Esophagus muscularis mucosa (tissue), 4 donors: ENCODE measurements at places on chromosomes 3 and 15. TPM values are rescaled to one million over a fixed set of nuclear protein-coding genes. Genes with fewer than 3 reads are reported as not detected.

The OXSR1 gene
- total RNA-seq, result 33.5 TPM

GRCh38 chr3:150081084-150081483 lies 110.4 kb upstream of the PFN2 start:
- no peaks in the 10 kb centered on the region for H3K36me3 ChIP-seq
- DNase-seq, result no peak
- H3K4me3 ChIP-seq, result no peak overlapping the region
- no peaks in the 10 kb centered on the region for H3K27me3 ChIP-seq

DNA sequence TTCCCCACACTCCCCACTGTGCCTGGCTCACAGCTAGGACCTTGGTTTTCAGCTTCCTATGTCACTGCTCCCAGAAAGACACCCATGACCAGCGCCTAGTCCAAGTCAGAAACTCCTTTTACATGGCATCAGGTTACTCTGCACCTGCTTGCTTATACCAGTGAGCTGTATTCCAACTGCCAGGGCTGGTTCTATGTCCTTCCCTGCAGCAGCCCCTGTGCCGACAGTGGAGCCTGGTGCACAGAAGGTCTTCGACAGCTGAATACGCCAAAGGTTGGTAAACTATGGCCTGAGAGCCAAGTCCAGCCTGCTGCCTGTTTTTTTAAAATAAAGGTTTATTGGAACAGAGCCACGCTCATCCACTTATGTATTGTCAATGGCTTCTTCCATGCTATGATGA lies 102.5 kb downstream of the IQSEC1 start:
- no peaks in the 10 kb centered on the region for H3K27me3 ChIP-seq
- H3K4me3 ChIP-seq, result no peak overlapping the region
- peaks cover 47% of the 10 kb centered on the region for H3K4me1 ChIP-seq
- no peak for DNase-seq
- H3K36me3 ChIP-seq, result no peaks in the 10 kb centered on the region

DNA sequence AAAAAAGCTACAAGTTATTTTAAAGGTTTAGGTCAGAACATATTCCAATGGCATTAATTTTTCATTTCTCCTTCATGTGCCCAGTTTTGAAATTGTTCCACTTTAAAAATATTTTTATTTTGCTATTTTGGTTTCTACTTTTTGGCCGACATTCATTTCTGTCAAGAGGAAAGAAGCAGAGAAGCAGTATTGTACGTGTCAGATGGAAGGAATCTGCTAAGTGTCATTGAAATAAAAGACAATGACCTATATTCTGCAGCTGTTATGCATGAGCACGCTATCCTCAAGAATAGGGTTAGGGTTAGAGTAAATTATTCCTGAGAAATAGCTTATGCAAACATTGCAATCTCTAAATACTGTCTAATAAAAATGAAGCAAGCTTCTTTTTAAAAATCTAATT lies 941.7 kb downstream of the TUSC7 start:
- H3K27me3 ChIP-seq, result no peaks in the 10 kb centered on the region
- no peaks in the 10 kb centered on the region for H3K4me1 ChIP-seq
- DNase-seq, result no peak
- H3K36me3 ChIP-seq, result no peaks in the 10 kb centered on the region

DNA sequence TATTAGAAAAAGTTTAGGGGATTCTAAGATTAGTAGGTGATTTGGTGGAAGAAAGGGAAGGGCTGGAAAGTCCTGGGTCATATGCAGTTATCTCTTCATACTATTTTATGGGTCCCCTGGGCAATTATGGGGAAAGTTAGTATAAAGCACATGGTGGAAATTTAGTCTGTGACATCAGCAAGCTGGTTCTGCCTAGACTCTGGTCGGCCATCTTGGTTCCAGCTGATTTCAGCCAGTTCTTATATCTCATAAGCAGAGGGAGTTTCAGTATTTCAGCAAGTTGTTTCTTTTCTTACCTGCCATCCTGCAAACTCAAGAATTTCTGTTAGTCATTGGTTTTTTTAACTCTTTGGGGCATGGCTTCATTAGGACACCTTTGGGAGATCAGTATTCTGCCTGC lies 1.0 kb upstream of the LYZL4 start:
- no peaks in the 10 kb centered on the region for H3K27me3 ChIP-seq
- H3K4me1 ChIP-seq, result no peaks in the 10 kb centered on the region
- no peak for DNase-seq
- H3K36me3 ChIP-seq, result no peaks in the 10 kb centered on the region
- no peak overlapping the region for H3K27ac ChIP-seq
- H3K4me3 ChIP-seq, result no peak overlapping the region

The ZNF501 gene
- total RNA-seq, result 7.2 TPM

- H3K4me1 ChIP-seq, result peaks cover 31% of the 10 kb centered on the region
- DNase-seq, result no peak
- H3K27ac ChIP-seq, result no peak overlapping the region
- no peak overlapping the region for H3K4me3 ChIP-seq
These were observed 41.1 kb upstream of the APH1B start for GRCh38 chr15:63236272-63236671.

GRCh38 chr3:124229836-124230235 lies 237.9 kb upstream of the ROPN1 start:
- H3K27ac ChIP-seq, result no peak overlapping the region
- no peak overlapping the region for H3K4me3 ChIP-seq
- no peaks in the 10 kb centered on the region for H3K27me3 ChIP-seq
- H3K36me3 ChIP-seq, result no peaks in the 10 kb centered on the region
- DNase-seq, result peak; percentile 79

The POLQ gene
- total RNA-seq, result 0.40 TPM

- DNase-seq, result no peak
- no peaks in the 10 kb centered on the region for H3K27me3 ChIP-seq
- H3K4me1 ChIP-seq, result no peaks in the 10 kb centered on the region
- H3K36me3 ChIP-seq, result no peaks in the 10 kb centered on the region
- no peak overlapping the region for H3K4me3 ChIP-seq
These were observed 54.9 kb downstream of the MME start for GRCh38 chr3:155135003-155135402.

The STRC gene
- total RNA-seq, result under 0.01 TPM

DNA sequence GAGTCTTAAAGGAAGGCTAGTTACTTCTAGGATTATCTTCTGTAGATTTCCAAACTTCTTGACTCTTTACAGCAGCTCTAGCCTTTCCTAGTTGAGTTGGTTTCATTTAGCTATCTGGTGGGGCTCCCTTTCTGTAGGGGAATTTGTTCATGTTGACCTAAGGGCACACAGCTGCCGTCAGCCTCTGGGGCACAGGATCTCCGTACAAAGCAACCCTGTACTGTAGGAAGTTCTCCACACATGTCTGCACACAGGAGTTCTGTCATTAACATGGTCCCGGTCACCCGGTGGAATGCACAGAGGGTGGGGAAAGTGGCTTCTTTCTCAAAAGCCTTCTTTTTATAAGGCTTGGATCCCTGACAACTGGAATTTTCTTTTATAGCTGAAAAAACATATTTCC lies 88.7 kb upstream of the TNIK start:
- H3K4me1 ChIP-seq, result no peaks in the 10 kb centered on the region
- no peak for DNase-seq
- no peak overlapping the region for H3K27ac ChIP-seq

GRCh38 chr3:11635680-11636393 lies 7.9 kb downstream of the VGLL4 start:
- no peaks in the 10 kb centered on the region for H3K27me3 ChIP-seq
- H3K36me3 ChIP-seq, result no peaks in the 10 kb centered on the region
- H3K27ac ChIP-seq, result peak overlapping the region; percentile 89
- peaks cover 100% of the 10 kb centered on the region for H3K4me1 ChIP-seq
- no peak overlapping the region for H3K4me3 ChIP-seq

The SMCO1 gene
- not detected for total RNA-seq

The ZNF80 gene
- not detected for total RNA-seq

- no peaks in the 10 kb centered on the region for H3K27me3 ChIP-seq
- no peaks in the 10 kb centered on the region for H3K36me3 ChIP-seq
- no peak overlapping the region for H3K4me3 ChIP-seq
These were observed 153.1 kb upstream of the DPH6 start for GRCh38 chr15:35698966-35699575.
